ENCODE measurements at places on chromosomes 5 and 9. TPM values are rescaled to one million over a fixed set of nuclear protein-coding genes. Genes with fewer than 3 reads are reported as not detected.

DNA sequence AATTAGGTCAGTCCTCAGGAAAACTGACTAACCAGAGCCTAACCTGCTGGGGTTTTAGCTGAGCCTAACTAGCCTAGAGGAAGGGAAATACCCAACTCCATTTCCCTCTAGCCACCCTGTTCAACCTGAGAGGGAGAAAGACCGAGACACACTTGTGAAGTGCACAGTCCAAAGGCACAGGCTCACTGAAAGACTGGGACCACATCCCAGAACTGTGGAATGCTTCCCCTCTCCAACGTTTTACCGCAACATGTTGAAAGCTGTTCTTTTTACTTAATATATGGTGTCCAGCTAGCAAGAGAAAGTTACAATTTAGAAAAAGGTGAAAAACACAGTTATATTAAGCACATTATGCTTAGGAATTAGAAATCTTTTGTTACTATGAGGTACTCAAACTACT, 76.8 kb upstream of the SIMC1 start:
- DNase-seq, result no peak

GRCh38 chr5:133531178-133531577, 81.2 kb downstream of the FSTL4 start:
- no peak for DNase-seq

DNA sequence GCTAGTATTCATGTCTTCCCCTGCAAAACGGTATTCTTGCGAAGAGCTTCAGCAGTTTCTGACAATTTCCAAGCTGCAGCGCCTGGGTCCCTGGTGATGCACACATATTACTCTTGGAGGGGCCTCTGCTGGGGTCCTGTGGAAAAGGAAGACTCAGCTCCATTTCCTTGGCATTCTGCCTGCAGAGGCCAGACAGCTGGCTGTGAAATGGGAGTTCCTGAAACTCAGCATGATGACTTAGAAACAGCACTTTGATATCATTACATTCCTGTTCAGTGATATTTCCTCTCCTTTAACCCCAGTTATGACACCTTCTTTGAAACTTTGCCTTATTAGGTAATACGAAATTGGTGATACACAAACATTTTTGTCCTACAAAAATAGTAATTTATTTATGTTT, 98.5 kb downstream of the APBA1 start:
- peak; percentile 79 for DNase-seq

DNA sequence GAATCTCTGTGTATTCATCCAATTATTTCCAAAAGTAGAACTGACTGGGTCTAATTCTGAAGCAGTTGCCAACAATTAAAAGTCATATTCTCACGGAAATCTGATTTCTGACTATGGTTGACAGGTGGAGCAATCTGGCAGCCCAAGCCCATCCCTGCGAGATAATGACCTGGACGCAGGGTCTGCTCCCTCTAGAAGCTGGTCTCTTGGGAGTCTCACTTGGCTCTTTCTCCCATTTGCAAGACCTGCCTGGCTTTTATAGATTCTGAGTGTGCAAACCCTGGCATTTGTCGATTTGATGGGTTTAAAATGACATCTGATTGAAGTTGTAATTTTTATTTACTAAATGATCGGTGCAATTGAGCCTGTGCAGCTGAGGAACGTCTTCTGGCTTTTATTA, 49.4 kb upstream of the NEURL1B start:
- DNase-seq, result no peak

The BARHL1 gene
- total RNA-seq, result not detected

GRCh38 chr5:129963359-129963758, 59.1 kb downstream of the CHSY3 start:
- DNase-seq, result peak; percentile 26

GRCh38 chr5:61141801-61142200, 20.5 kb downstream of the SMIM15 start:
- DNase-seq, result no peak

The TRUB2 gene
- total RNA-seq, result 22.4 TPM

Data from lung microvascular endothelial cell (primary cell).